ENCODE measurements at places on chromosomes 3 and 15. TPM values are rescaled to one million over a fixed set of nuclear protein-coding genes. Genes with fewer than 3 reads are reported as not detected.
A peak's percentile ranks its signal among the peaks of the same experiment; 100 is the strongest.

The ABTB1 gene
- 6.2 TPM for total RNA-seq

The ITPKA gene
- total RNA-seq = 0.77 TPM

DNA sequence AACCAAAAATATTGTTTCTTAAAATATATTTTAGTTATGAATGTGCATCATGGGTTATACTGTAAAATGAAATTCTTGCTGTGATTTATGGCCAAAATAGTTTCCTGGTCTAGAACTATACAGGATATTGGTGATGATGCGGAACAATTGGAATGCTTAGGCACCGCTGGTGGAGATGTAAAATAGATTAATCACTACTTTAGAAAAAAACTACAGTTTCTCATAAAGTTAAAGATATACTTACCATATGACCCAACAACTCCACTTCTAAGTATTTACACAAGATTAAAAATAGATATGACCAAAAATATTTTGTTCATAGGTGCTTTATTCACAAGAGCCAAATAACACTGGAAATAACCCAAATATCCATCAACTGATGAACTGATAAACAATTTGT is 126.7 kb downstream of the TUSC7 start:
- DNase-seq = no peak
- no peak overlapping the region for H3K27ac ChIP-seq
- H3K4me1 ChIP-seq = peaks cover 2% of the 10 kb centered on the region
- no peaks in the 10 kb centered on the region for H3K36me3 ChIP-seq

DNA sequence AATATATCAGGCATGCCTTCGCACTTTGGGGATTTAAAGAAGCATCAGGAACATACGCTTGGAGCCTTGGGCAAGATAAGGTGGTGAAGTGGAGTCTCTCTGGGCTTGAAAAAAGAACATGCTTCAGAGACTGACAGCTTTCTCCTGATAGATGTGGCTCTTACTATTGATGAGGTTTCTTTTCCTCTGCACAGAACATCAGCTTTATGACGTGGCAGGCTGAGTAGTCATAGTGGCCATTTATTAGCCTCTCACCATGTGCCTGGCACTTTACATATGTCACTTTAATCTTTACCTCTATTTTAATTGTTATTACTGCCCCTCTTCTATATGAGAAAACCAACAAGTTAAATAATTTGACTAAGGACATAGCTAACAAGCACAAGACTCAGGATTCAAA is 19.0 kb upstream of the LRRC58 start:
- no peaks in the 10 kb centered on the region for H3K4me1 ChIP-seq
- no peaks in the 10 kb centered on the region for H3K36me3 ChIP-seq
- no peaks in the 10 kb centered on the region for H3K27me3 ChIP-seq
- DNase-seq = no peak
- no peak overlapping the region for H3K27ac ChIP-seq

GRCh38 chr3:128367761-128368160 is 98.9 kb downstream of the DNAJB8 start:
- H3K27ac ChIP-seq = no peak overlapping the region
- peak; percentile 47 for DNase-seq
- H3K36me3 ChIP-seq = no peaks in the 10 kb centered on the region
- no peaks in the 10 kb centered on the region for H3K4me1 ChIP-seq

- no peak overlapping the region for H3K4me3 ChIP-seq
- no peaks in the 10 kb centered on the region for H3K36me3 ChIP-seq
- DNase-seq = no peak
- no peaks in the 10 kb centered on the region for H3K4me1 ChIP-seq
- no peaks in the 10 kb centered on the region for H3K27me3 ChIP-seq
Observed at GRCh38 chr3:149305376-149305775, 28.1 kb downstream of the TM4SF18 start.

DNA sequence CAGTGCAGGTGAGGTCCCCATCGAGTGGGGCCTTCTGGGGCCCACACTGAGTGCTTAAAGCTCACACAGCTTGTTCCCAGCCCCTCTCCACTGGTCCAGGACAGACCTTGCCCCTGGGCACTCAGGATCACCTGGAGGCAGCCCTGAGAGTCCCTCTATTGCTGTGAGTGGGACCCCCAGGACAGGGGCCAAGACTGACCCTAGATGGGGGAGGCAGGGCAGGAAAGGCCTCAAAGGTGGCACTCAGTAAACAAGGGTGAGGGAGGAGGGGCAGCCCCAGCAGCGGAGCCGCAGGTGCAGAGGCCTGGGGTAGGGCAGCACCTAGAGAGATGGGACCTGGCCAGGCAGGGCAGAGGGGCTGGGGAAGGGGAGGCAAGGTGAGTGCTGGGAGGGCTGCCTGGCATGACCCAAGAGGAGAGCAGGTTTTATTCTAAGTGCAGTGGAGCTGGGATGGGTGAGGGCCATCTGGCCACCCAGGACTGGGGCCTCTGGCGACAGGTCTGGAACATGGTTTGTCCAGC is 27.9 kb downstream of the CFAP100 start:
- no peak overlapping the region for H3K4me3 ChIP-seq
- H3K27ac ChIP-seq = no peak overlapping the region
- no peak for DNase-seq
- no peaks in the 10 kb centered on the region for H3K27me3 ChIP-seq

Data from H9 (cell line).